Activated CD8-positive, alpha-beta memory T cell treated with anti-CD3 and anti-CD28 coated beads for 1 hour (primary cell): ENCODE measurements at places on chromosomes 11 and 22.
A peak's percentile ranks its signal among the peaks of the same experiment; 100 is the strongest.

GRCh38 chr22:31247726-31248125 lies 35.6 kb downstream of the LIMK2 start:
- DNase-seq, result no peak

- no peak for DNase-seq
Observed at GRCh38 chr11:95066716-95067038, at the start of gene SRSF8. Gene SRSF8 (plus strand): TSS chr11:95066919. CDS start chr11:95067227, 308 bp downstream.

DNA sequence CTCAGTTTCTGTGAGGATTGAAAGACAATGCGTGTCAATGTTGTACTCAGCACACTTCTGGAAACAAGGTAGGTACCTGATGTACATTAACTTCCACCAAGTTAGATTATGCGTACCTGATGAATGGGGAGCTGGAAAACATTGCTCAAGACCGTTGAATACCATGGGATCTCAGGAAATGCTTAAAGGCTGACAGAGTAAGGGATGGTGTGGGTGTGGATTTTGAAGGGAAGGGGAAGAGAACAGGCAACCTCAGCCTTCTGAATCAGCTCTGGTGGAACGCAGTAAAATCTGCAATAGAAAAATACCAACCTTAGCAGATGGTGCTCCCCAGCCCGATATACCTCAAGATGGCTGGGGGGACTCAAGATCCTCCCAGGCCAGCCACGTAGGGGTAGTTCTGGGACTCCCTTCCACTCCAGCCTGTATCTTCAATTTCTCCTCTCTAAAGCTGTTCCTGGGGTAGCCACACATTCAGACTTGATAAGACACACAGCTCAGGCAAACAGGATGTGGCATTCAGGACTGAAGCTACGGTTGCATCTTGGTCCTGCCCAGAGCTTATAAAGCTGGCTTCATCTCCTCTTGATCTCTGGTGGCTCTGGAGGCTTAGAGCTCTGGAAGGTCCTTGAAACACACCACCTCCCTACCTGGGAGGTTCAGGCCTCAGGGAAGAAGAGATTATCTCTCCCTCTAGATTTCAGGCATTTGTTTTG lies 111.8 kb downstream of the CTNND1 start:
- no peak for DNase-seq

DNA sequence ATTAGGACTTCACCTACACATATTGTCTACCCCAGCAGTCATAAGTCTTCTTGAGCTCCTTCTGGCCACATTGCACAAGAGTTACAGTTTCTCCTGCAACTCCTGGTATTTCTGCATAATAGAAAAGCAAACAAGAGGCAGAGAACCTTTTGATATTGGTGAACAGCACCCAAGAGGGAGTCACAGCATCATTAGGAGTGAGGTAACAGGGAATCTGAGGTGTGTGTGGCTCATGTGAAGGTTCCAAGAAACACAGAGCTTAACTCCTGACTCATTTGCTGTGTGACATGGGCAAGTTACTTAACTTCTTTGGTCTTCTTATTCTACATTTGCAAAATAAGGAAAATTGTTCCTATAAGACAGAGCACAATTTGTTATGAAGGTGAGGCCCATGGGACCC lies 374.6 kb downstream of the INSC start:
- no peak for DNase-seq

GRCh38 chr11:9741260-9741659 lies 77.4 kb downstream of the SWAP70 start:
- DNase-seq, result no peak

- DNase-seq, result no peak
Observed at GRCh38 chr11:33819278-33820035, 45.1 kb upstream of the FBXO3 start.

- no peak for DNase-seq
Observed at GRCh38 chr11:16936643-16937042, 77.6 kb downstream of the PLEKHA7 start.

GRCh38 chr11:67291481-67292381 lies 2.6 kb downstream of the ANKRD13D start:
- DNase-seq, result no peak

GRCh38 chr11:553988-554340 lies 6.6 kb downstream of the LMNTD2 start:
- DNase-seq, result no peak

DNA sequence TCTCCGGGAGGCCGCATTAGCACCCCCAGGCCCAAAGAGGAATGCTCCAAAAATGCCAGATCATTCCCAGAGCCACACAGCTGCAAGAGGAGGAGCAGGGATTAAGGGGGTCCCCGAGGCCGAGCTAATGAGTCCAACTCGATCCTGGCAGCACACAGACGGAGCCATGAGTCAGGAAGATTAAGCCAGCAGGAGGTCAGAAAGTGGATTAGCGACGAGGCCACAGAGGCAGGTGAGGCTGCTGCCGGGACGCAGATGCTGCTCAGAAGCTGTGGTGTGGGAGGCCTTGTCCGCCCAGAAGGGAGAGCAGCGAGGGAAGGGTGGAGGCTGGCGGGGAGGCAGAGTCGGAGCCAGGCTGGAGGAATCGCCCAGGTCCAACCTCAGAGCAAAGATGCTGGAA lies 120.5 kb downstream of the SHANK2 start:
- DNase-seq, result no peak

DNA sequence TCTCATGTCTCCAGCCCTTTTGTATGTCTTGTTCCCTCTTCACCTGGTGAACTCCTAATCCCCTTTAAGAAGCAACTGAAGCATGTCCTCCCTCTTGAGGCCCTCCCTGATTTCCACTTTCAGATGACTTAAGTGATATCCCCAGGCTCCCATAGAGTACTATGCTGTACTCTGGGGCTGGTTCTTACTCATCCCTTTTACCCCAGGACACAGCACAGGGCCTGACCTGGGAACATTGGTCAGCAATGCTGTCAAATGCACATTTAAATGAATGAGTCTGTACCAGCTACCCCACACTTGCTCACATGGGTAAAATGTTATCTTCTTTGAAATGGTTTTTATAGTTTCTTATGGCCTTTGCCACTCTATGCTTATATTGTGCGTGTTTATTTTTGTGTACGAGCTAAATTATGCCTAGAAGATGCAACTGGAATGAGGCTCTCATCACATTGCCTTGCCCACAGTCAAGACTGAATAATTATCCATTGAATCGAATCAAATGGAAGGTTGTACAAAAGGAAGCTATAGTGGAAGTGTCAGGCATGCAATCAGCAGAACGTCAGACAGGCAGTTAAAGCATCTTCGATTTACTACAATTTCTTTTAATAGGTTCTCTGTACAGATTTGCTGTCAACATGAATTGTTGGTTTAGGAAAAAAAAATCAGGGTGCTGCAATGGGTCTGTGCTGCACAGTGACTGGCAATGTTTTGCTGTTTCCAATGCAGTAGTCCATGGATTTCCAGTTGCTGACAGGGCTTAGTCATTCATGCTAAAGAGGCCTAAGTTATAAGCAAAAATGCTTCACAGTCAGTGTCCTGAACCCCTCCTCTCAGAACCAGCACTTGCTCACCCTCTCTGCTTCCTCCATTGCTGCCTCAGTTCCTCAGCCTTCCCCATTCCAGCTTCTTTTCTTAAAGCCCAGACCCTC lies 79.5 kb downstream of the PARVA start:
- DNase-seq, result no peak

DNA sequence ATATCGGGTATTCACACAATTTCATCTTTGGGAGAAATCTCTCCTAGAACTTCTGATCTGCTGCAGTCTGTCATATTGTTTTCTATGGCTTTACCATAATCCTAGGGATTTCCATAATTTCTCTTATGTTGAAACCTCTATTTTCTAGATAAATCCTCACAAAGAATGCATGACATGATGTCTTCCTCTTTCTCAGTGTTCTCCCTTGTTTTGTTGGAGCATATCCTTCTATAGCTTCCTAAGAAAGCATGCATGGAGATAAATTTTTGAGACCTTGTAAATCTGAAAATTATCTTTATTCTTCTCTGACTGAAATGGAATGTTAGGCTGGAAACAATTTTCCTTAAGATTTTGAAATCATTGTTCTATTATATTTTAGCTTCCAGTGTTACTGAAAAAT lies 115.5 kb downstream of the WNT11 start:
- DNase-seq, result no peak

GRCh38 chr11:102637731-102638130 lies 12.6 kb upstream of the MMP20 start:
- DNase-seq, result no peak

GRCh38 chr11:15074206-15075161 lies 1.1 kb downstream of the CALCB start:
- DNase-seq, result peak; percentile 74

DNA sequence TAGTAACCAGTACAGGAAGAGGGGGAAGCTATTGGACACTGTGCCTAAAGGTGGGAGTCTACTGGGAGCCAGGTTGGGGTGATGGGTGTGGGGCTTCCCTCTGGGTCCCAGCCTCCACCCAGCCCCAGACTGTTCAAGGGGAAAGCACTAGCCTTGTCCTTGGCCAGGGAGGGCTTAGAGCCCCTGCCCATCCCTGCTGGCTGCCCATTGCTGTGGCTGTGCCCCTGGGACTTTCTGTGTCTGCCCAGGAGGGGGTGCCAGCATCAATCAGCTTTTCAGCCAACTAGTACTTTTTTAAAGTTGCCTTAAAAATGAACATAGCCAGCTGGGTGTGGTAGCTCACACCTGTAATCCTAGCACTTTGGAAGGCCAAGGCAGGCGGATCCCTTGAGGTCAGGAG lies 19.9 kb downstream of the INCENP start:
- DNase-seq, result no peak

- DNase-seq, result no peak
Observed at GRCh38 chr11:102572554-102573220, 42.1 kb upstream of the MMP7 start.

DNA sequence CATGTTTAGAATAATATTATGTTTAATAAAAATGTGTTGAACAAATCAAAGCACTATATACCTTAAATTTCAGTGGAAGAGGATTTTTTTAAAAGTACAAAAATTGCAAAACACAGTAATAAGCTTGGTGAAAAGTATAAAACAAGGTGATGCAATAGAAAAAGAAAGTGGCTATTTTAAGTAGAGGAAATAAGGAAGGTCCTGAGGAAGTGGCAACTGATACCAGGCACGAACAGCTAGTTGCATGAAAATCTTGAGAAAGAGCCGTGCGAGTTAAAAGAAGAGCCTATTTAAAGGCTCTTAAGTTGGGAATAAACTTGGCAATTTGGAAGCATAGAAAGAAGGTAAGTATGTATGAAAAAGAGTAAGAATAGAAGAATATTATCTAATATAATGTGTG lies 1679.3 kb downstream of the LRRC4C start:
- DNase-seq, result no peak

GRCh38 chr11:116177521-116178210 lies 595.1 kb downstream of the BUD13 start:
- DNase-seq, result no peak

GRCh38 chr11:57476757-57477506 lies 16.6 kb downstream of the RTN4RL2 start:
- no peak for DNase-seq

- no peak for DNase-seq
Observed at GRCh38 chr22:30186041-30186440, 60.5 kb downstream of the LIF start.

GRCh38 chr22:33062361-33062760 lies 4.2 kb upstream of the SYN3 start:
- DNase-seq, result no peak

DNA sequence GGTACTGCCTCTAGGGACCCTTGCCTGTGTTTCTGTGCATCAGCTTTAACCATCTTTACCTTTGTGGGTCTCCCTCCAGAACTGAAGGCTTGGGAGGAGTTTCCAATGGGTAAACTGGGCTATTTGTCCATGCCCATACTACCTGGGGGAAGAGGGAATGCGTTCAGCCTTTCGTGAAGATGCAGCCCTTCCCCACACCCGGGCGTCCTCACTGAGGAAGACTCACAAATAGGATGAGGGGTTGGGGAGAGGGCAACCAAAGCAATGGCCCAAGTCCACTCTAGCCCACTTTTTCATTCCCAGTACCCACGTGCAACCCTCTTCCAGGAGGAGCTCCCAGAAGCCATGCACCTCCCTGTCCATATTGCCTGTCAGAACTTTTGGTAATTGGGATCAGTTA lies 61.8 kb upstream of the ADA2 start:
- DNase-seq, result no peak

DNA sequence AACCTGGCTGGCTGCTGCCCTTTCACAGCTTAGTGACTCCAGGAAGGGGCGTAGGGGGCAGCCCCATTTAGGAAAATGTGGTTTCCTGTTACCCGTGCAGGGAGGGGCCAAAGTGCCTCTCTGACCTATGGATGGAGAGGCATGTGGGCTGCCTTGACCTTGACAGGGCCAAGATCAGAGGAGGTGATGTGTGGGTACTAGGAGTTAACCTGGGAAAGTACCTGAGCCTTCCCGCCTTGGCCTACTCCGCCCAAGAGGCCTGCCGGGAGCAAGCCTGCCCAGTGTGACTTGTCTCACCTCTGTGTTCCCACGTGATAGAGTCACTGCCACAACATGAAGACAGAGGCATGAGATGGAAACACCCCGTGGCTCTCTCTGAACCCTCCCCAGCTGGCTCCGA lies 33.4 kb downstream of the GRAMD4 start:
- no peak for DNase-seq

DNA sequence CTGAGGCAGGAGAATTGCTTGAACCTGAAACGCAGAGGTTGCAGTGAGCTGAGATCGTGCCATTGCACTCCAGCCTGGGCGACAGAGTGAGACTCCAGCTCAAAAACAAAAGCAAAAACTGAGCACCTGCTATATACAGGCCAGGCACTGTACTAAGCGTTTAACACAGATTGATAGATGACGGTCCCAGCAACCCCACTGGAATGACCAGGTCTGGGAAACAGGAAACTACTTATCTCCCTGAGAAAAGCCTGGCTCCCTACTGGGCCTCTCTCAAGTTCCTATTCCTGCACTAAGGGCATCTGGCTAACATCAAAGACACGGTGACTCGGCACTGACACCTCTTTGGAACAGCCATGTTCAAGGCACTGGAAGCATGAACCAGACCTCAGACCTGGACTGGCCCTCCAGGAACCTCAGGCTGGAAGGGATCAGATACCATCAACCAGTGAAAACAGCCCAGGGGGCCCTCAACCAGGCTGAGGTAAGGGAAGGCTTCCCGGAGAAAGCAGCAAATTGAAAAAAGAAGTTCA lies 16.6 kb downstream of the ARAP1 start:
- DNase-seq, result no peak

DNA sequence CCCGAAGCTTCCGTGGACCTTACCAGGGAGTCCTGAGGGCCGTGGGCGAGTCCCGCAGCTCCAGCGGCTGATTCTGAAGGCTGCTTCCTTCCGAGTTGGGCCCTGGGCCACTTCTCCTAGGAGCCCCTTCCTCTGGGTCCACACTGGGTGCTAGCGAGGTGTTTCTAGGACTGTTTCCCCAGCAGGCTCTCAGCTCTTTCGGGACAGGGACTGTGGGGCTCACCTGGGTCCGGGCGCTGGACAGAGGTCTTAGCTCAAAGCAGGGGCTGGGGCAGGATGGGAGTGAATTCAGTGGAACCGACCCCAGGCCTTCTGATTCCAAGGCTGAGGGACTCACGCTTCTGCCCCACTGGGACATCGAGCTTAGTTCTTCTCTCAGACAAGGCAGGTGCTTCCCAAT lies 29.3 kb upstream of the CSNK1E start:
- DNase-seq, result no peak
